ENCODE measurements at places on chromosomes 2 and 18.

DNA sequence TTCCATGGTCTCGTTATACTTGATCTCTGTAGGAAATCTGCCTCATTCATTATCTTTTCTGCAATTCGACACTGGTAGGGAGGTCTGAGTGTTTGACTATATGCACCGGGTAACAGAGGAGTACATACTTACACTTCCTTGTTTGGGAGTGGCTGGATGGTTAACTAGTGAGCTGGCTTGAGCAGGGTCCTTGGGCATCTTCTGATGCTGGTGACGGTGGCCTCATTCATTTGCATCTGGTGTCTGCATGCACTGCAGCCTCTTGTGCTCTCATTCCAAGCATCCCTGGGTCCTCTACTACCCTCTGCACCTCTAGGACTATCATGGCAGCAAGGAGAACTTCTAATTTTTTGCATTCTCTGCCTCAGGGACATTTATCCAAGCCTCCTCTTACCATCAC, 100.0 kb upstream of the TCF4 start:
- DNase-seq: no peak

DNA sequence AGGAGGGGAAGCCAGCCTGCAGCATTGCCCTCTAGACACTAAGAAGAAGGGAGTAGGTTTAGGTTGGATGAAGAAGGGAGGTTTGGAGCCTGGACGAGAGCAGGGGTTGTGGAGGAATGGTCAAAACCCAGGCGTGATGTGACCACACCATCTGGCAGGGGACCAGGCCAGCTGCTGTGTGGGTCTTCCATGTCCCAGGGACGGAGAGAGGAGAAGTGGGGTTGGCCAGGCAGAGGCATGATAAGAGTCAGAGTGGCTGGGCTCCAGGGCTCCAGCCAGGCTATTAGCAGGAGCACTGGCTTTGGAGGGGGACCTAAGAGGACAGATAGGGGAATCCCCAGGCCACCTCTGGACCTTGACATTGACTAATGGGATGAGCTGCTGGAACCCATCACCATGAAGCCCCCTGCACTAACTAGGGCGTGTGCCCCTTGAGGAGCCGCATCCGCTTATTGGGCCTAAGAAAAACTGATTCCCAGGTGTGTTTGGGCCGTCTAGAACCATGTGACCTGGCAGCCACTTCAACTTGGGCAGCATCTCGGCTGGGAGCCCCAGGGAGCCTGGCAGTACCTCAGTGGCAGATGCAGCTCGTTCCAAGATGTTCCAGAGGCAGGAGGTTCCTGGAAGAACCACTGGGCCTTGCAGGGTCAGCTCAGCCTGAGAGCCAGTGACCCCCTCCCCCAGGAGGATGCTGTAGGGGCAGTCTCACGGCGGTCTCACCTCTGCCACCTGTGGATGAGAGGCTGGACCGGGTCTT, 235.1 kb downstream of the AGAP1 start:
- no peak for DNase-seq

DNA sequence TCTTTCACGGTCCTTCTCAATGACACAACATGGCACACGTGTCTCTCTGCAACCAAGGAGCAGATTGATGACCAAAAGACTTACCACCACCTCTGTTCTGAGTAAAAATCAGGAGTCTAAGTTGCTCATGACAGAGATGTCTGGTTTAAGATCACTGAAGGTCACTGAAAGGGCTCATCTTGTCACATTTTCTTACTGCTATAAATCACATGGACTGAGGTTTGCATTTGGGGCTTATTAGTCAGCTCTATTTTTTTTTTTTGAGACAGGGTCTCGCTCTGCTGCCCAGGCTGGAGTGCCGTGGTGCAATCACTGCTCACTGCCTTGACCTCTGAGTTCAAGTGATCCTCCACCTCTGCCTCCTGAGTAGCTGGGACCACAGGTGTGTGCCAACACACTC, 19.4 kb downstream of the CFLAR start:
- no peak for DNase-seq

DNA sequence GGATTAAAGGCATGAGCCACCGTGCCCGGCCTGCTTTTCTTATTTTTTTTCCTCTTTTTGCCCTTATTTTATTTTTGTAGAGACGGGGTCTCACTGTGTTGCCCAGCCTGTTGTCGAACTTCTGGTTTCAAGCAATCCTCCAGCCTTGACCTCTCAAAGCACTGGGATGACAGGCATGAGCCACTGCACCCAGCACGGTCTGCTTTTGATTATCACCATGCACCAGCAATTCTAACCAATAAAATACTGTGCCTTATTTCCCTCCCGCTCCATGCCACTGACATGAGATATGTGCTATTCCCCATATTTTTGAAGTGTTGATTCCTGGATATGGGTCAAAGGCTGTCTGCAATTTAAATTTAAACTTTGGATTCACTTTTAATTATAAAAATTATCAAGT, 42.9 kb downstream of the ACYP2 start:
- DNase-seq: no peak

DNA sequence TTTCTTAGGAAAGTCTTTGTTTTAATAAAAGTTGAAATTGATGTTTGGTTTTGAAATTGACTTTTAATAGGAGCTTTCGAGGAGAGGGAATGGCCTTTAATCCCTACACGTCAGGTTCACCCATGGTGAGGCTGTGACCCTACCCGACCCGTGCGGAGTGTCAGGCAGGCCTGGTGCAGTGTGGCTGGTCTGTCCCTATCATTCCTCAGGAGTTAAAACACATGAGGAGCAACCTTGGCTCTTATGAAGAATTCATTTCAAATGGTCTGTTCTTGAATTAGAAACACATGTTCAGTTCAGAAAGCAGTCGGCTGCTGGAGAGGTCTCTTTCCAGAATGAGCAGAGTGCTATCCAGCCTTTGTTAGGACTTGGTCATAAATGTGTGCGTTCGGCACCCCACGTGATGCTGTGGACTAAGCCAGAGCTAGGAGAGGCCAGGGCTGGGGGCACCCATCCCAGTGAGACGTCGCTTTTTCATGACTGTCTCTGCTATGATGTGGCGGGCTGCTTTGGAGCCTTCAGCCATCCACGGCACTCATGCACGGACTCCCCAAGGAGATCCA, 54.7 kb downstream of the EMILIN2 start:
- DNase-seq: no peak

GRCh38 chr2:31324016-31324633, 90.2 kb downstream of the EHD3 start:
- DNase-seq: peak; percentile 45

DNA sequence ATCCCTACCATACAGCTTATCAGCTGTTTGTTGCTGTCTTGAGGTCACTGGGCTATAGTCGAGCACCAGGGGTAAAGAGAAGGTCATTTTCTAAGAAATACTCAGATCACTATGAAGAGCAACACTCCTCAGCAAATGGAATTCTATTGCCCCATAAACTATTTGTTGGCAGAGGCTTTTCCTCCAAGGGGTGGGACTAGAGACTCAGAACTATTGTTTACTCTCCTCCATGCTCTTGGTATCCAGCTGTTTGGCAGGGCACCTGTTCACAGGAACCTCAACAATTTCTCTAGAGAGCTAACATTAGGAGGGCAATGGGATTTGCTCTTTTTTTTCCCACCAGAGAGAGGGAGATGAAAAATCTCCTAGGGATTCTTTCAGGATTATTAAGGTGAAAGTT, 249.1 kb upstream of the SPRED2 start:
- DNase-seq: no peak

- DNase-seq: no peak
These were observed 116.6 kb downstream of the MTX2 start for GRCh38 chr2:176385838-176386237.

Data from CD4-positive, alpha-beta T cell treated with Interleukin-4 for 1 hour (primary cell).